Fibroblast of gingiva (primary cell): ENCODE measurements at places on chromosomes 1 and 21.

- DNase-seq: no peak
Observed at GRCh38 chr1:47444562-47445465, 7.0 kb downstream of the FOXD2 start.

DNA sequence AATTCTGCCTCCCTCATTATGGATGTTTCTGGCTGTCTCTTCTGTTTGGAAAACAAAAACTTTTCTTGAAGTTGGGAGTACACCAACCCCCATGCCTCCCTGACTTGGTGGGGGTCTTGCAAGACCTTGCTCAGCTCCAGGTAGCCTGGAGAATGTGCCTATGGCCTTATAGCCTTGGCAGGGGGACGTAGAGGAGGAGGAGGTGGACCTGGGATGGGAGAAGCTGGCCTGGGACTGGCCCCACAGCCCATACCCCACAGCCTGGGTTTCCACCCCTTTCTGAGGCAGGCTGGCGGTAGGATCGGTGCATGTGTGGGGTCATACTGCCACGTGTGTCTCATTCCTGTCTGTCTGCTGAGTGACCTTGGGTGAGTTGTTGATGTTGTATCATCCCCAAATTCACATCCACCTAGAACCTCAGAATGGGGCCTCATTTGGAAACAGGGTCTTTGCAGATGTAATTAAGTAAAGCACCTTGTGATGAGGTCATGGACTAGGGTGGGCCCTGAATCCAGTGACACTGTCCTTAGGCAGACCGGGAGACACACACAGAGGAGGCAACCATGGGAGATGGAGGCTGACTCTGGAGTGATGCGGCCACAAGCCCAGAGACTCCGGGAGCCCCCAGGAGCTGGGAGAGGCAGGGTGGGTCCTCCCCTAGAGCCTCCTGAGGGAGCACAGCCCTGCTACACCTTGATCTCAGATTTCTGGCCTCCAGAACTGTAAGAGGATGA, 18.5 kb downstream of the OBSCN start:
- no peak for DNase-seq

- DNase-seq: no peak
Observed at GRCh38 chr1:229197265-229197585, 73.7 kb upstream of the RAB4A start.

DNA sequence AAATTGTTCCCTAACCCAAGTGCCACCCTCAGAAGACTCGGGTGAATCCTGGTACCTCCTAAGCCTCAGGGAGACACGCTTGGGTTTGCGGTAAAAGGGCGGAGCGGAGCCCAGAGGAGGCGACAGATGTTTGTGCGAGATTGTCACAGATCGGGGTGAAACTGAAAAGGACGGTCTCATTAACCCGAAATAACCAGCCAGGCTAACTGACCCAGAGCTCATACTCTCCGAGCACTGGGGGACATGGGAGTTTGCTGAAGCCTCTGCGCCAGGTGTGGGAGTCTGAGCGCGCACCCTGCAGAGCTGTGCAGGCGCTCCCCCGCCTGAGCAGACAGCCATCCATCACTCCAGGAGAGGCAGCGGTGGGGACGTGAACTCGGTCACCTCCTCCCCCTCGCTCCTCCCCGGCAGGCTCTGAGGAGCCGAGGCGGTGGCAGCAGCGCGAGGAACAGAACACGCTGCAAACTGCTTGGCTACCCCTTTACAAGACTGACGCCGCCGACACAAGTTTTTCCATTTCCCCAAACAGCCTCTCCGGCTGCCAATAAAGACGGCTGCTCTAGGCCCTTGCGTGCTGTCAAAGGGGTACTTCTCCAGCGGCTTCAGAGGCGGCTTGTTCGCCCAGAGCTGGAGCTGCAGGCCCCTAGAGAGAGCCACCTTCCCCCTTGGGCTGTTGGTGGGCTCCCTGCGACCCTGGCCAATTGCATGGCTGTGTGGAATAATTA, 43.5 kb downstream of the RRAGC start:
- no peak for DNase-seq

- peak; percentile 40 for DNase-seq
Observed at GRCh38 chr1:240349695-240350094, 258.0 kb downstream of the FMN2 start.

DNA sequence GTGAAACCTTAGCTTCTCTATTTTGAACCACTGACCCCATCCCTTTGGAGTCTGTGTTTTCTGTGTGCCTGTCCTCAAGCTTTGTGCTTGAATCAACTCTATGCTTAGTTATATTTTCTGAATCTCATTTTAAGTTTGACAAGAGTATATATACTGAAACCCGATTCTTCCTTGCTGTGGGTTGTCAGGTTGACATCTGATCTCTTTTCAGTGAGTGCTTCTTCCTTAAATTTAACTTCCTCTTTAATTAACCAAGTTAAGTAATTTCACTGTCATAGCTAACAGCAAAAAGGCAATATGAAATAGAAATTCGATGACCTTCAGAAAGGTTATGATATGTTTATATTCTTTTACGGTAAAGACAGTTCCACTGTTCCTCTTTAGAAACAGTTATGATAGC, 69.4 kb downstream of the C1orf21 start:
- no peak for DNase-seq

DNA sequence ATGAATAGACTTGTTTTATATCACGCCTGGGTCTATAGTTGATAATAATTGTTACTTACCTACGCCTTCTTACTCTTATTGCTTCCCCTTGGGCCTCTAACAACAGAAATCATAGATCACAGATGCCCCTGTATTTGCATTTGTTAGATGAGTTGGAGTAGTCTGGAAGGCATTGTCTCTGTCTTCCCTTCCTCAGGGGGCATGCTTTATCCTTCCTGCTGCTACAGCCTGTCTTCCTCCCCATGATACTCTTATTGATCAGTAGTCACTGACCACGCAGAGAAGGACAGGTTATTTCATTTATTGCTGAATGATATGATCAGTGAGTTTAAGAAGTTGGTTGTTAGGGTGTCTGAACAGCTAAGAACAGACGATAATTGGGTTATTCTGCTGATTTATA, 98.4 kb downstream of the DNM3 start:
- no peak for DNase-seq

GRCh38 chr1:187842406-187843165, 1013.8 kb downstream of the PLA2G4A start:
- DNase-seq: no peak

GRCh38 chr1:23554481-23555269, 4.6 kb downstream of the ID3 start:
- peak; percentile 68 for DNase-seq

GRCh38 chr1:31860581-31860980, 44.8 kb upstream of the SPOCD1 start:
- no peak for DNase-seq

DNA sequence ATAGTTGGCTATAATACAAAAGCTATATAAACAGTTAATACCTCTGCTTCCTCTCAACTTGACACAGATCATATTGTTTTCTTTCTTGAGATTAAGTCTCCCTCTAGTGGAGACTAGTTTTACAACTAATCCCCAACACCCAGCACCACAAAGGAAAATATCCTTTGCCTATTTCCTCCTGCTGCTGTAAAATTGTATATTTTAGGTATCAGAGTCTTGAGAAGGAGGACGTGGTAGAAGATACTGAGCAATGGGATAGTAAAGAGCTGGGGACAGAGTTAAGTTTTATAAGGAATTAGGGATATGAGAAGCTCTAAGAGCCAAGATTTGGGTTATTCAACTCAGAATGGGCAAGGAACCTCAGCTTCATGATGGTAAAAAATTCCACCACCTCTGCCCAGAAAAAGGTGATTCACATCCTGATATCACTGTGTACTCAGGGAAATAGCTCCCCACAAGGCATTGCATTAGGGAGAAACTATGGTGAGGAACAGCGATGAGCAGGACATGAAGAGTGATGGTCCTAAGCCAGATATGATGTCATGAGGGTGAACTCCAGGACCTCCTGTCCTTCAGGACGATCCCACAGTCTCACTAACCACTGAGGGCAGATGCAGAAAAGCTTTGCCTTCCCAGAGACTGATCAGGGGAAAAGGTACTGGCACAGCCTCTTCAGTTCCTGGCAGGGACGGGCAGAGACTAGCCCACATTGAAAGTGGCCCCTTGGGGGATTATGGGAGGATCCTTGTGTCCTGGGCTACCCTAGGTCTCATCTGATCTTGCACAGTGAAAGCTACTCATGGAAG, 14.7 kb upstream of the CFAP126 start:
- peak; percentile 54 for DNase-seq

DNA sequence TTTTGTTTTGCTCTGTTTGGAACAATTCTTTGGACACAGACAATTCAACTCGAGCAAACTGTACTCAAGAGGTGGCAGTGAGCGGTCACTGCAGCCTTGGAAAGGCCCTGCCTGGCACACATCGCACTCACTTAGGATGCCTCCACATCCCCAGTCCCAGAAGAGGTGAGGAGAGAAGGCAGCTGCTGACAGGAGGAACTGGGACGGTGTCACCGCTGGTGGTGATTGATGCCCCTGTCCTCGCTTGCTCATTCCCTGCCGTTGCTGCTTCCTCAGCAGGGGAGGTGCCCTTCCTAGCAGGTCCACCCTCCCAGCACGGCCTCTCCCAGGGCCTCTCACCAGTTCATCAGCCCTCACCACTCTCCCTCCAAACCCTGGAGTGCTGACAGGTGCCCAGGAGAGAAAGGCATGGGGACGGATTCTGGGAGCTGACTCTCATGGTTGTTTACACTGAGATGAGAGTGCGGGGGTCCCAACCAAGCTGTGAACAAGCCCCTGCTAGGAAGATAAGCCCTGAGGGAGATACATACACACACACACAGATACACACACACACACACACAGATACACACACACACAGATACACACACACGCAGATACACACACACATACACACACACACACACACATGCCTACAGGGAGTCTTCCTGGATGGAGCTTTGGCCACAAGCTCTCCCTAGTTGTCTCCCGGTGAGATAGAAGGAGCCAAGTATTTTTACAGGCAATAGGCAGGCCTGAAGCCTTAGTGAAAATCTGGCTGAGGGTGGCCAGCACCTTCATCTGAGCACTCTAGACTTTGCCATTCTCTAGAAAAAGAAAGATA, 101.1 kb downstream of the CDC7 start:
- no peak for DNase-seq

- DNase-seq: no peak
Observed at GRCh38 chr1:101044259-101044658, 18.7 kb upstream of the DPH5 start.

DNA sequence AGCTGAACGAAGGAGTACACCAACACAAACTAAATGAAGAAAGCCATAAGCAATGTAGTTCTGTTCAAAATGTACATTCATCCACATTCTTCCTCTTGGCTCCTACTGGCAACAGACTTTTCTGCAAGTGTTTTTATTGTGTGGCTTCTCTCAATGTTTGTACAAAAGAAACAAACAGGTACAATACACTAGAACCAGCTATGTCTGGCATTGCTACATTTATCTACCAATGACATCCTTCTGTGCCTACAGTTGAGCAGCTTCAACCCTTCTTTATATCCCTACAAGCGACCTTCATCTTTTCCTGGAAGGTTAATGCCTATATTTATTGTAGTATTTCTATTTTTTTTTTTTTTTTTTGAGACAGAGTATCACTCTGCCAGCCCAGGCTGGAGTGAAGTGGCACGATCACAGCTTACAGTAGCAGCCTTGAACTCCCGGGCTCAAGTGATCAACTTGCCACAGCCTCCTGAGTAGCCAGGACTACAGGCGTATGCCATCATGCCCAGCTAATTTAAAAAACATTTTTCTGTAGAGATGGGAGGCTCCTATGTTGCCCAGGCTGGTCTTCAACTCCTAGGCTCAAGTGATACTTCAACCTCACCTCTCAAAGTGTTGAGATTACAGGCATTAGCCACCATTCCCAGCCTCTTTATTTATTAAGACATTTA, 89.3 kb downstream of the ASH1L start:
- DNase-seq: no peak

GRCh38 chr1:96912248-96912647, 190.7 kb downstream of the PTBP2 start:
- DNase-seq: no peak

DNA sequence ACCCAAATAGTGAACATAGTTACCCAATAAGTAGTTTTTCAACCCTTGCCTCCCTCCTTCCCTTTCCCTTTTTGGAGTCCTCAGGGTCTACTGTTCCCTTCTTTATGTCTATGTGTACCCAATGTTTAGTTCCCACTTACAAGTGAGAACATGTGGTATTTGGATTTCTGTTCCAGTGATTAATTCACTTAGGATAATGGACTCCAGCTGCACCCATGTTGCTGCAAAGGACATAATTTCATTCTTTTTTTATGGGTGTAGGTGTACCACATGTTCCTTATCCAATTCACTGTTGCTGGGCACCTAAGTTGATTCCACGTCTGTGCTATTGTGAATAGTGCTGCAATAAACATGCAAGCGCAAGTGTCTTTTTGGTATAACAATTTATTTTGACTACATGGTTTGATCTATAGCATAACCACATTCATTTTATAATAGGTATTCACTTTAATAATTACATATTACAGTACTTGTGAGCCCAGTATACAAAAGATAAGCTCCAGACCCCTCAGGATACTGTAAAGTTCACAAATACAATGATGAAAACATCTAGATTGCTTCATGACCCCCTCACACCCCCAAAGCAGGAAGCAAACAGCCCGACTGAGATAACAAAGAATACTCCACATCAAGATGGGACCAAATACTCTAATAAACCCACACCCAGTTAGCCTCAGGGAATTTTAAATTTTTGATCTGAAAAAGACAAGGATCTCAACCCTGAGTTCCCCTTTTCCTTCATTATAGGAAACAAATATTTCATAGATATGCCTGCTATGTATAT, 45.3 kb downstream of the PUM1 start:
- DNase-seq: no peak

DNA sequence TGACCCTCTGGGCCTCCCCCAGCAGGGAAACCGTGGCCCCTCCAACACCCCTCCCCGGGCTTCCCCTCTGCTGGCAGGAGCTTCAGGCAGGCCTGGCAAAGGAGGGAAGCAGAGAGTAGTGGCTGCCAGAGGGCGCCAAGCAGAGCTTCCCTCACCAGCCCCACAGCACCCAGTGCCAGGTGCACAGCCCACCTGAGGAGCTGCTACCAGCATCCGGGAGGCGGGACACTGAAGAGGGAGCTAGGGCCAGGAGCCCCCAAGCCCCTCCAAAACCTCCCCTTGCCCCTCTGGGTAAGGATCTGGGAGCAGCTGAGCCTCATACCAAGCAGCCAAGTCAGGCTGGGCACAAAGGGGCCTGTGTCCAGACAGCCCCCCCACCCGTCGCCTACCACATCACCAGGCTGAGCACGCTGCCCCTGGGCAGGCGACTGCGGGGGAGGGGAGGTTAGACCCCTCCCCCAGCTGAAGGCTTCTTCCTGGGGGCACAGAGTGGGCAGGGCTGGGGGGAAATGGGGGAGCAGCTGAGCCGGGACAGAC, 19.6 kb downstream of the CCDC24 start:
- no peak for DNase-seq

GRCh38 chr1:172978595-172978994, 72.1 kb downstream of the TNFSF18 start:
- no peak for DNase-seq

GRCh38 chr1:119320100-119320499, 48.5 kb upstream of the HAO2 start:
- no peak for DNase-seq

DNA sequence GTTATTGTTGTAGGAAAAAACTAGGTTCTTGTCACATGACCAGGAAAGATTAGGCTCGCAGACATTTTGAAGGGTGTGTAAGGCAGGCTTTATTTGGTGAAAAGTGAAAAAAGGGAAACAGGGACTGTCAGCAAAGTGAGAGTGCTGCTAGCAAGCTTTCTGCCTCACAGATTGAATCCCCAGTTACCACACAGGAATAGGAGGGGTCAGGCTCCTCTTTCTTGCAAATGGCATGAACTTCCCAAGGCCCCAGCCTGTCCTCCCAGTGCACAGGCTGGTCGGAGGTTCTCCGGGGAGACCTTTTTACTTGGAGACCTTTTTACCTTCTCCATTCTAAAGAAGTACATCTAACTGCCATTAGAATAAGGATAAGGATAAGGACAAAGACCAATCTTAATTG, 42.1 kb downstream of the SYCP1 start:
- no peak for DNase-seq
